ENCODE measurements at places on chromosomes 3 and 15. TPM values are rescaled to one million over a fixed set of nuclear protein-coding genes. Genes with fewer than 3 reads are reported as not detected.

DNA sequence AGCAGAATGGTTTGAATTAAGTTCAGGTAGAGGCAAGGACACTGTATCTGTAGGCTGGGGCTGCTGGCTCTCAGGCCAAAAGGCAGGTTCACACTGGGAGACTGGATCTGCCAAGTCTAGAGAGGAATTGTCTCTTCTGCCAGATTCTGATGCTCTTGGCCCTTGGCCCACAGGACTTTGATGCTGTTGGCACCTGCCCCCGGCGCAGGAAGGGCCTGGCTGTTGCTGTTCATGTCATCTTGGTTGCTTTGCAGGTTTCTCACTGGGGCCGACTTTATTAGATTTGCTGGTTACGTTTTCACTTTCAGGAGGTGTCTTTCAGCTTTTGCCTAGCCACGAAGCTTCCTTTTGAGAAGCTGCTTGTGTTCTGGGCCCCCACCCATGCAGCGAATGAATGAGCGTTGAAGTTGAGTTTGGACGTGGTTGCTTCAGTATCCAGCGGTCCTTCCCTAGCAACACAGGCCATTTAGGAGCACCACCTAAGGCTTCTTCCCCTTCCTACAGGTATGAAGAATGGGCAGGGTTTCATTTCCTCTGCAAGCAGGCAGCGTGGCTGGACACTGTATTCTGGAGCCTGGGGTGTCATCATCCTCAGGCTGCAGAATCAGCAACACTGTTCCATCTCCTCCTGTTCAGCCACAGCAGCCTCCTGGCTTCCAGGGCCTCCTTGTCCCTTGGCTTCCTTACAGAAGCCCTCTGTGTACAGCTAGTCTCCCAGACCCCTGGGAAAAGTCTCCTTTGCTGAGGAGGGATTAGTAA, 65.6 kb upstream of the PRR23C start:
- no peak for DNase-seq

GRCh38 chr3:113268942-113269341, 57.6 kb downstream of the BOC start:
- DNase-seq: no peak

PLAAT1 gene
- total RNA-seq: 2.4 TPM

GRCh38 chr15:45456212-45457106, 66.1 kb downstream of the SLC30A4 start:
- DNase-seq: peak; percentile 52

GRCh38 chr15:39786447-39787056, 3.9 kb upstream of the FSIP1 start:
- DNase-seq: peak; percentile 10

RLBP1 gene
- not detected for total RNA-seq

SUSD5 gene
- 3.3 TPM for total RNA-seq

DNA sequence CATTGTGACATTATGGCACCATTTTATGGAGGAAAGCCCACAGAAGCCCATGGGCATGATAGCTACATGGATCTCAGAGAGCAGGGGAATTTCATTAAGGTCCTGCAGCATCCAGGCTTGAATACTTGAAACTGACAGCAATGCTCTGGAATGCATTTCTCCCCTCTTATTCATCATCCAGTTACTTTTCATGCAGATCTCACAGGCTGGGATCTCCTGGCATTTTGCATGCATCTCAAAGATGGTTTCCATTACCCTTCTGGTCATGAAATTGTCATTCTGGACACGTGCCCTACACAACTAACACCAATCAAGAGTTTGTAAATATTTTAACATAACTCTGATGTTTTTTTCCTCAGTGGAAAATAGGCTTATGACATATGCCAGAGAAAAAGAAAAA, 32.4 kb downstream of the VGLL3 start:
- DNase-seq: peak; percentile 70

TMEM45A gene
- 335 TPM for total RNA-seq

- DNase-seq: no peak
These were observed 13.0 kb upstream of the NTRK3 start for GRCh38 chr15:88269356-88270062.

- DNase-seq: no peak
These were observed 169.5 kb upstream of the SMAD3 start for GRCh38 chr15:66895794-66896453.

- DNase-seq: no peak
These were observed 33.7 kb upstream of the CD47 start for GRCh38 chr3:108124337-108125152.

GRCh38 chr3:2655229-2655701, 454.9 kb downstream of the IL5RA start:
- no peak for DNase-seq

- no peak for DNase-seq
These were observed 35.1 kb upstream of the SLC6A11 start for GRCh38 chr3:10780922-10781321.

GRCh38 chr15:70259028-70259424, 161.3 kb upstream of the TLE3 start:
- peak; percentile 44 for DNase-seq

- no peak for DNase-seq
These were observed 92.9 kb upstream of the AGBL1 start for GRCh38 chr15:85986741-85987140.

DNA sequence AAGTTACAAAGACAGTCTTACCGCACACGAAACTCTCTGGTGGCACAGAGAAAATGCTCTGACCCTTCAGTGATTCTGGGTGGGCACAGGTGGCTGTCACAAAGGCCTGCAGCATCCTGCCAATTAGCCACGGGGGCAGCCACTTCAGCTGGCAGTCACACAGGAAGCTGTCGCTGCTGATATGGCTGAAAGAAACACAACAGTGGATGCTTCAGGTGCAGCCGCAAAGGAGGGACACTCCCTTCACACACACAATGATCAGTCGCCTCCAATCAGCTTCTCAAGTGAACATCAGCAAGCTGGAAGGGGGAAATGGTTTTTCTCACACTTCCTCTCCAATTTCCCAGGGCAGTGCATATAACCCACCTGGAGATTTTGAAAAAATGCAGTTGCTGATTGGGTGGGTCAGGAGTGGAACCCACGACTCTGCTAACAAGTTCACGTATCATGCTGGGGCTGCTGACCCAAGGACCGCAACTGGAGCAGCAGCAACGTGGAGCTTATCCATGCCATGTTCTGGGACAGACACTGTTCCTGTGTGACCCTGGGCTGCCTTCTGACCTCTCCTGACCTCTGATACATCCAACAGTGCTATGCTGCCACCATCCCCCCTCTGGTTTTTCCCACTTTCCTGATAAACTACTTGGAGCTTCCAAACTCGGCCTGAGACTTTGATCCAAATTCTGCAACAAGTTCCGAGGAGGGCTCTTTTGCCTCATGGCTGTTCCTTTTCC, 106.6 kb downstream of the LRIG1 start:
- DNase-seq: no peak

DNA sequence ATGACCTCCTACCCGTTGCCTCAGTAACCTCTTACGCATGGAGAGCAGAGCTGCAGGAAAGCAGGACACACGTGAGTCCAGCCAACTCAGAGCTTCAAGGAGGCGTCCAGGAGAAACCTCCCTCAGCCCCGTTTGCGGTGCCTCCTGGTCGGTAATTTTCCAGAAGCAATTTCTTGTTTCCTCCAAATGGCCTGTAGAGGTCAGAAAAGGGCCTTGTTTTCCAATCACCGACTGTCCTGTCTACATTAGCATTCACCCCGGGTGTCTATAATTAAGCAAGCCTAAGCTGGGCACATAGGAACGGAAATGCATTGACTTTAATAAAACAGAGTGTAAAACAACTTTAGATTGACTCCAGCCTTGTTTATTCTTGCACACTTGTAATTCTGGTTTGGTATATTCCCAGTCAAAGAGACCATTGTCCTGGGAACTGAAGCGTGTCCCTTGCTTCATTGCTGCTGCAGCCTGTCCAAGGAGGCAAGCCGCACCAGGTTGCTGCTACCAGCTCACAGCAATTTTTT, 836.2 kb downstream of the AGBL1 start:
- peak; percentile 31 for DNase-seq

- DNase-seq: no peak
These were observed 240.1 kb downstream of the XXYLT1 start for GRCh38 chr3:195030791-195031321.

DNA sequence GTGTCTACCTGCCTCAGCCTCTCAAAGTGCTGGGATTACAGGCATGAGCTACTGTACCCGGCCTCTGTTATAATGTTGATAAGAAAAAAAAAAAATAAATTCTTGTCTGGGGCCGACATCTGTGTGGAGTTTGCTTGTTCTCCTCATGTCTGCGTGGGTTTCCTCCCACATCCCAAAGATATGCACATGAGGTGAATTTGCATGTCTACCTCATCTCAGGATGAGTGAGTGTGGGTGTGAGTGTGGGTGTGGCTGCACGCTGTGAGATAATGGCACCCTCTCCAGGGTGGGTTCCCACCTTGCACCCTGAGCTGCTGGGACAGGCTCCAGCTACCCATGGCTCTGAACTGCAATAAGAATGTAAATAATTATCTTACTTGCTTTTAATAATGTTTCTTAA, 25.9 kb upstream of the UACA start:
- no peak for DNase-seq

DNA sequence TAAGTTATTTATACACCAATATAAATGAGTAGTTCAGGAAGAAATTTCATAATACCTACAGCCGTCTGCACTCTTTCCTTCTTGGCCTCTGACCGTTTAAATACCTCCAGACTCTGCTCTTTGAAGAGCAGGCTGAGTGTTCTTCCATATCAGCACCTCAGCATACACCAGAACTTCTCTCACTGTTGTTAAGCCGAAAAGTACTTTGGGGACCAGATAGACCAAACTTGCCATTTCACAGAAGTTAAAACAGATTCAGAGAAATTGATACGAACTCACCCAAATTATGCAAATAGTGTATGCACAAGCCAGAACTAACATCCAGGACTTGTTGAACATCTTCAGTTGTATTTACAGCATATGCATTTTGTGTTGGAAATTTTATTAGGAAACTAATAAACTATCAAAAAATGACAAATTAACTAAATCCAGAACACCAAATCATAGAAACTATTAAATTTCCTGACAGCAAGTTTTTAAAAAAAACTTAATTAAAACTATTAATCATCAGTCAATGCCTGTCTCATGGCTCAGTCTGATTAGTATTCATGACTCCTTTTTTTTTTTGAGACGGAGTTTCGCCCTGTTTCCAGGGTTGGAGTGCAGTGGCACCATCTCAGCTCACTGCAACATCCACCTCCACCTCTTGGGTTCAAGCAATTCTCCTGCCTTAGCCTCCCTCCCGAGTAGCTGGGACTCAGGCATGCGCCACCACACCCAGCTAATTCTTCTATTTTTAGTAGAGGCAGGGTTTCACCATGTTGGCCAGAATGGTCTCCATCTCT, 24.1 kb downstream of the CGGBP1 start:
- DNase-seq: no peak

HCN4 gene
- total RNA-seq: 0.10 TPM

C3orf38 gene
- 28.9 TPM for total RNA-seq

CLEC3B gene
- total RNA-seq: 54.6 TPM

- DNase-seq: no peak
These were observed 43.0 kb downstream of the RAD54L2 start for GRCh38 chr3:51581524-51581923.

RAD54L2 gene
- total RNA-seq: 18.7 TPM

TRPM1 gene
- total RNA-seq: 3.5 TPM

- DNase-seq: no peak
These were observed 85.0 kb upstream of the PLXNA1 start for GRCh38 chr3:126897943-126898342.
